ENCODE measurements at places on chromosomes 16 and 17. TPM values are rescaled to one million over a fixed set of nuclear protein-coding genes. Genes with fewer than 3 reads are reported as not detected.

GRCh38 chr17:50206604-50207293 is 5.3 kb upstream of the COL1A1 start:
- peaks cover 65% of the 10 kb centered on the region for H3K4me1 ChIP-seq
- no peak for DNase-seq
- H3K27ac ChIP-seq, result peak overlapping the region; percentile 29

DNA sequence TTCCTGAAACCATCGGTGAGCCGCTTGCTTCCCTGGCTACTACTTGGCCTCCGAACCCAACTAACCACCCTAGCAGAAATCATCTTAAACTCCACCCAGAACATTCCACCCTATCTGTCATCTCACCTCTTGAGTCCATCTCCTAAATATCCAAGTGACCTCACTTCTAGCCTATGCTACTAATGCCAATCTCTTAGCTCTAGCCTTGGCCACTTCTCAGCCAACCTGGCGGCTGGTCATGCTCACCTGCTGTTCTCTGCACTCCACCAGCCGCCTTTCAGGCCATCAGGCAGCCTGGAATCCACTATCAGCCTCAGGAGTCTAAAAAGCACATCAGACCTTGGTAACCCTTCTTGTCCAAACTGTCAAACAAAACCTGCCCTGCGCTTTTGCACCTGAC is 11.9 kb upstream of the CYTH1 start:
- no peak for DNase-seq
- H3K36me3 ChIP-seq, result peaks cover 42% of the 10 kb centered on the region
- no peaks in the 10 kb centered on the region for H3K27me3 ChIP-seq

- no peak overlapping the region for H3K27ac ChIP-seq
- H3K4me3 ChIP-seq, result no peak overlapping the region
- H3K27me3 ChIP-seq, result peaks cover 23% of the 10 kb centered on the region
- no peaks in the 10 kb centered on the region for H3K4me1 ChIP-seq
- H3K36me3 ChIP-seq, result no peaks in the 10 kb centered on the region
- DNase-seq, result no peak
Observed at GRCh38 chr16:80924372-80924978, 82.2 kb downstream of the CMC2 start.

DNA sequence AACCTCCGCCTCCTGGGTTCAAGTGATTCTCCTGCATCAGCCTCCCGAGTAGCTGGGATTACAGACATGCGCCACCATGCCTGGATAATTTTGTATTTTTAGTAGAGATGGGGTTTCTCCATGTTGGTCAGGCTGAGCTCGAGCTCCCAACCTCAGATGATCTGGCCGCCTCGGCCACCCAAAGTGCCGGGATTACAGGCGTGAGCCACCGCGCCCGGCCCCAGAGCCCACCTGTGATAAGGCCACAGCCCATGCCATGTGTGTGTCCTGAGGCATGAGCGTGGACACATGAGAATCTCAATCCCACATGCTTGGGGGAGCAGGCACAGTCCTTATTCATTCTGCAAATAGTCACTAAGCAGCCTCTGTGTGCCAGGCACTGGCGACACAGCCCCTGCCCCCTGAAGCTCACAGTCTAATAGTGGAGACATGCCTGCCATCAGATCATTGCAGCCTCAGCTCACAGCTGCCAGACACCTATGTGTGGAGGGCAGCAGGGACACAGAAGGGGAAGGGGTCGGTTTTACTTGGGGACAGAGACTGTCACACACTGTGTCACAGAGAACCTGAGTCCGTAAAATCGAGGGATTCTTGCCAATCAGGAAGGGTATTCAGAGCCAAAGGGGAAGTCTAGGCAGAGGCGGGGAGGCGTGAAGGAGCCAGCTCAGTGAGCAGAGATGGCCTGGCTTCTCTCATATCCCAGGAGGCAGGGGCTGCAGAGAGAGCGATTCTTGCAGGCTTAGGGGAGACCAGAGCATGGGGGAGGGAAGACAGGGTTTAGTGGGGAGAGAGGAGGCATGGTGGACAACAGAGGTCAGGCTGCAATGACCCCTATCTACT is 9.4 kb upstream of the ABCC3 start:
- no peaks in the 10 kb centered on the region for H3K36me3 ChIP-seq
- H3K4me1 ChIP-seq, result peaks cover 28% of the 10 kb centered on the region
- H3K27me3 ChIP-seq, result peaks cover 15% of the 10 kb centered on the region
- H3K27ac ChIP-seq, result no peak overlapping the region
- H3K4me3 ChIP-seq, result no peak overlapping the region
- DNase-seq, result no peak

DNA sequence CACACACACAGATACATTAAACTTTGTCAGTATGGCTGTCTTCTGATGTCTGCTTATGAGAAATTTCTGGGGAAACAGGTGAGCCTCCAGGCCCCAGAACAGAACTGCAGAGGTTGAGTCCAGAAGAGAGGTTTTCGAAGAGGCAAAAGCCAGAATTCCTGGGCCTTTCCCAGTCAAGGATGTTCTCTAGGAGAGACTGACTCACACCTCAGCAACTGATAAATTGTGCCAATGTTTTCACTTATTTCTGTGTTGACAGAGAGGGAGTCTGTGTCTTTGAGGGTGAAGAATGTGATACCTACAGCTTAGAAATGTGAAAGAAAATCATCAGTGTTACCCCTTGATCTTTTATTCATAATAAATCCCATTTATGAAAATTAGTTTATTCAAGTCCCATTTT is 30.3 kb downstream of the LDHD start:
- DNase-seq, result no peak
- H3K36me3 ChIP-seq, result peaks cover 6% of the 10 kb centered on the region
- no peak overlapping the region for H3K4me3 ChIP-seq
- H3K4me1 ChIP-seq, result peaks cover 46% of the 10 kb centered on the region

DNA sequence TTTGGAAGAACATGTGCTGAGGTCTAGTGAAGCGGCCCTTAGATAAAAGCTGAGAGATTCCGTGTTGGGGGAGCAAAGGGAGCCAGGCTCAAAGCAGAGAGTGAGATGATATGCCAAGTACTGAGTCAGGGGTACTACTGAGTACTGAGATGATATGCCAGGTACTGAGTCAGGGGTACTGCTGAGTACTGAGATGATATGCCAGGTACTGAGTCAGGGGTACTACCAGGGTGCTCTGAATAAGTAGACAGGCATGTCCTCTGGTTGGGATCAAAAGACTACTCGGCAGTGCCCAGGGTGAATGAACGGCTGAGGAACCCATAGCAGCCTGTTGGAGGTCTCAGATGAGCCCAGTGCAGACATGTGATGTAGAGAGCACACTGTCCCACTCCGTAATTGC is 239.0 kb downstream of the SOX9 start:
- no peak for DNase-seq
- H3K27ac ChIP-seq, result no peak overlapping the region
- H3K4me1 ChIP-seq, result peaks cover 36% of the 10 kb centered on the region
- peaks cover 13% of the 10 kb centered on the region for H3K27me3 ChIP-seq
- peaks cover 8% of the 10 kb centered on the region for H3K36me3 ChIP-seq
- H3K4me3 ChIP-seq, result no peak overlapping the region

- peaks cover 39% of the 10 kb centered on the region for H3K27me3 ChIP-seq
- no peaks in the 10 kb centered on the region for H3K36me3 ChIP-seq
Observed at GRCh38 chr17:48219617-48220016, 112.1 kb downstream of the SNX11 start.

GRCh38 chr17:43550754-43551153 is 4.6 kb upstream of the ETV4 start:
- H3K27ac ChIP-seq, result no peak overlapping the region
- H3K27me3 ChIP-seq, result peaks cover 47% of the 10 kb centered on the region
- H3K4me3 ChIP-seq, result no peak overlapping the region
- no peaks in the 10 kb centered on the region for H3K36me3 ChIP-seq

- H3K27me3 ChIP-seq, result peaks cover 4% of the 10 kb centered on the region
- DNase-seq, result no peak
- H3K4me3 ChIP-seq, result peak overlapping the region; percentile 88
- H3K36me3 ChIP-seq, result peaks cover 13% of the 10 kb centered on the region
Observed at GRCh38 chr16:68743664-68744063, 6.6 kb downstream of the CDH1 start.

- no peaks in the 10 kb centered on the region for H3K36me3 ChIP-seq
- no peak overlapping the region for H3K4me3 ChIP-seq
- no peak for DNase-seq
- peaks cover 44% of the 10 kb centered on the region for H3K27me3 ChIP-seq
Observed at GRCh38 chr17:3968886-3969524, 4.8 kb upstream of the ATP2A3 start.

DNA sequence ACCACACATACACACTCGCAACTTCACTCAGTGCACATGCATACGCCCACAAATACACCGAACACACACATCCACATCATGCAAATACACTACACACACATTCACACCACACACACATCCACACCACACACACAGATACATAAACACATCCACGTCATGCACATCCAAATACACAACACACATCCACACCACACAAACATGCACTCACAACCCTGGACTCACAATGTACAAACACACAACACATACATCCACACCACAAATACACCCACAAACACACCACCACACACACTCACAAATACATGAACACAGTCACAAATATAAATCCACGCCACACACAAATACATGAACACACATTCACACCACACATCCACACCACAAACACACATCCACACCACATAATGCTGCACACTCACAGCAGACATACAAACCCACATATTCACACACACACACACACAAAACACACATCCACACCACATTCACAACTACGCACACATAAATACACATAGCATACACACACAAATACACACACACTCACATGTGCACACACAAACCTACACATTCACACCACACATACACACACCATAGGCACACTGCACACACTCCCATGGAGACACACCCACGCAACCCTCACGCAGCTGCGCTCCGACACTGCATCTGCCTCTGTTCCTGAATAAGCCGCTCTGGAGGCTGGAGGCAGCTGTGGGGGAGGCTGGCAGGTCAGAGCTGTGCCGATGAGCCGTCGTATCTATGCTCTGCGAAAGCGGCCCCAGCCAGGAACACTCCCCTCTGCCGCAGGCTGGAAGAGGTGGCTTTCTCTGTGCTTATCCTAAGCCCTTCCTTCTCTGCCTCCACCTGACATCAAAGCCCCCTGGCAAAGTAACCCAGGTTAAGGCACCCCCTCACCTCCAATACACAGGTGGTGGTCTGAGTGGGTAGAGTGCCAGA is 141.8 kb downstream of the GRIN2A start:
- no peak for DNase-seq
- H3K36me3 ChIP-seq, result no peaks in the 10 kb centered on the region
- peaks cover 41% of the 10 kb centered on the region for H3K27me3 ChIP-seq
- no peak overlapping the region for H3K4me3 ChIP-seq

- H3K4me1 ChIP-seq, result no peaks in the 10 kb centered on the region
- peaks cover 6% of the 10 kb centered on the region for H3K27me3 ChIP-seq
- H3K27ac ChIP-seq, result no peak overlapping the region
- H3K36me3 ChIP-seq, result no peaks in the 10 kb centered on the region
Observed at GRCh38 chr17:41190328-41190727, 641 bp downstream of the KRTAP9-1 start.

- no peak for DNase-seq
- peaks cover 10% of the 10 kb centered on the region for H3K4me1 ChIP-seq
- H3K27ac ChIP-seq, result no peak overlapping the region
- no peaks in the 10 kb centered on the region for H3K36me3 ChIP-seq
- H3K27me3 ChIP-seq, result no peaks in the 10 kb centered on the region
Observed at GRCh38 chr17:71762526-71762925, 358.3 kb upstream of the SOX9 start.

GRCh38 chr17:48139944-48140343 is 32.4 kb downstream of the SNX11 start:
- DNase-seq, result no peak
- H3K4me3 ChIP-seq, result no peak overlapping the region
- no peaks in the 10 kb centered on the region for H3K4me1 ChIP-seq
- H3K27ac ChIP-seq, result no peak overlapping the region
- no peaks in the 10 kb centered on the region for H3K36me3 ChIP-seq
- H3K27me3 ChIP-seq, result peaks cover 41% of the 10 kb centered on the region

- H3K36me3 ChIP-seq, result no peaks in the 10 kb centered on the region
- no peak for DNase-seq
- H3K27ac ChIP-seq, result no peak overlapping the region
- H3K4me1 ChIP-seq, result peaks cover 20% of the 10 kb centered on the region
Observed at GRCh38 chr17:74635418-74635817, 11.9 kb upstream of the CD300E start.

- H3K27ac ChIP-seq, result no peak overlapping the region
- H3K27me3 ChIP-seq, result no peaks in the 10 kb centered on the region
- DNase-seq, result no peak
Observed at GRCh38 chr17:71585540-71585939, 535.3 kb upstream of the SOX9 start.

DNA sequence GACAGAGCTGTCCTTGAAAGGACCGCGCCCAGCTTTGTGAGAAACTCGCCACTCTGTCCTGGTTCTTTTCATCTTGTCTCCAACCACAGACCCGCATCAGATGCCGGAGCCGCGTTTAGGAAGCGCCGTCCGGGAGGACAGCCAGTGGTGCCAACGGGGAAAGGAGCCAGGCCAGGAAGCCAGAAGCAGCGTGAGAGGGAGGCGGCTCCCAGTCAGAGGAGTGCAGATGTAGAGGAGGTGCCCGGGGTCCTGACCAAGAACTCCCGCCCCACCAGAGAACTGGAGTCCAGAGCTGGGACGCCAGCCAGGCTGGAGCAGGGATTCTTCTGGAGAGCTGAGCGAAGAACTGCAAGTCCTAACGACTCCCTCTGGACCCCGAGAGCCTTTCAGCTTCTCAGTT is 49.3 kb upstream of the TNRC6C start:
- H3K4me1 ChIP-seq, result peaks cover 1% of the 10 kb centered on the region
- DNase-seq, result no peak
- H3K4me3 ChIP-seq, result no peak overlapping the region
- H3K27ac ChIP-seq, result peak overlapping the region; percentile 53

DNA sequence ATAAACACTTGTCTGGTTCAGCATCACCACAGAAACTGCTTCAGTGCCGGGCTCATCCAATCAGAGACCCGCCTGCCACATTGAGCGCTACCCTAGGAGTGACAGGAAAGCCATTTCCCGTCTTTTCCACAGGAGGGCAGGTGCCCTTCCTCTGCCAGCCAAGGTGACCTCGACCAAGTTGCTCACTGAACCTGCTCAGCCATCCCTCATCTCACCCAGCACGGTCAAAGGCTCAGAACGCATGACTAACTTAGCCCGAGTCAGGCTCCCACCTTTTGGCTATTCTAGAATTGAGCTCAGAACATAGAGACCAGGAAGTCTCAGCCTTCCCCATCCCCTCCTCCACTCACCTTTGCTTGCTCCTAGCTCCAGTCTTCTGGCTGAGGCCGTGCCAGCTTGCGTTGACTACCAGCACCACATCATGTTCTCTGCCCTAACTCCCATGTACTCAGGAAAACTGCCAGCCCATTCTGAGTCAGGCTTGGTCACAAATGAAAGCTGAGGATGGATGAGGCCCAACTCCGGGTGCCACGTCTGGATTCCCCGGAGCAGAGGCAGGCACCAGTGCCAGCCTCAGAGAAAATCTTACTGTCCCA is 15.6 kb downstream of the MRPS23 start:
- H3K4me1 ChIP-seq, result no peaks in the 10 kb centered on the region
- H3K27me3 ChIP-seq, result peaks cover 11% of the 10 kb centered on the region
- H3K4me3 ChIP-seq, result peak overlapping the region; percentile 25
- no peak for DNase-seq

RNF222 gene
- 1.1 TPM for total RNA-seq

CX3CL1 gene
- total RNA-seq, result 17.8 TPM

PPM1D gene
- total RNA-seq, result 25.4 TPM

SEC14L5 gene
- 0.92 TPM for total RNA-seq

ACBD4 gene
- total RNA-seq, result 9.8 TPM

TMC5 gene
- 9.1 TPM for total RNA-seq

TEX14 gene
- 0.17 TPM for total RNA-seq

SGSH gene
- 45.4 TPM for total RNA-seq

CES5A gene
- total RNA-seq, result not detected

SLC22A31 gene
- total RNA-seq, result 5.3 TPM

SLC38A8 gene
- total RNA-seq, result not detected

HOXB5 gene
- total RNA-seq, result 20.8 TPM

ZSCAN10 gene
- total RNA-seq, result not detected

CANT1 gene
- total RNA-seq, result 105 TPM

RCVRN gene
- total RNA-seq, result not detected

All from type B pancreatic cell (in vitro differentiated cells).